Inflammatory macrophage treated with lipopolysaccharide for 1 hour (primary cell): ENCODE measurements at places on chromosomes 3 and 15.

DNA sequence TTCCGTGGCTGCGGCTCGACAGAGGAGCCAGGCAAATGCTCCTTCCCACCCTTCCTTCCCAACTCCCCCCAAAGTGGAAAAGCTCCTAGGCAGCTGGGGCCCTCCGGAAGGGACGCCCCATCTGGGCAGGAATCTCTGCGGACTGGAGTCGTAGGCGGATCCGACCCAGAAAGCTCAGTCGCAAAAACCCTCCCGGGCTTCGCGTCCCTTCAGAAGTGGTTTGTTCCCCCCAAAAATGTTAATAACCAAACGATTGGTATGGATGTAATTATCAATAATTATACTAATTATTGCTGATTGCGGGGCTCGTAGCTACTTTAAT lies 3.8 kb downstream of the RNU6-1 start:
- DNase-seq, result no peak

- no peak for DNase-seq
Measured at GRCh38 chr3:134922101-134922500, 127.0 kb downstream of the EPHB1 start.

DNA sequence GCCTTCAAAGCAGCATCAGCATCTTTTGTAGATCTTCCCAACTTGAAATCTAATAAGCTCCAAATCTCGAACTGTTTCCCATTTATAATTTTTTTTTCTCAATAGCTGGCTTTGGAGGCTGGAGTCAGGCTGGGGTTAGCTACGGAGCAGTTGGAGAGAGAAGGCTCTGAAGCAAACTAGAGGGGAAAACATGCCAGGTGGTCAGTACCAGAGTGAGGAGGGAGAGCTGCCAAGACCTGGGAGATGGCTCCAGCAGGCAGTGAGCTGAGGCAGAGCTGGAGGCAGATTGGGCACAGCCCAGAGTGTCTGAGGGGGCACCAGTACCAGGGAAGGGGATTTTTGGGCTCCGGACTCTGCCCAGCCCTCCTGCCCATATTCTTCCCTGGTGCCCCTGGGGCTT lies 311.2 kb downstream of the RPLP1 start:
- DNase-seq, result no peak

DNA sequence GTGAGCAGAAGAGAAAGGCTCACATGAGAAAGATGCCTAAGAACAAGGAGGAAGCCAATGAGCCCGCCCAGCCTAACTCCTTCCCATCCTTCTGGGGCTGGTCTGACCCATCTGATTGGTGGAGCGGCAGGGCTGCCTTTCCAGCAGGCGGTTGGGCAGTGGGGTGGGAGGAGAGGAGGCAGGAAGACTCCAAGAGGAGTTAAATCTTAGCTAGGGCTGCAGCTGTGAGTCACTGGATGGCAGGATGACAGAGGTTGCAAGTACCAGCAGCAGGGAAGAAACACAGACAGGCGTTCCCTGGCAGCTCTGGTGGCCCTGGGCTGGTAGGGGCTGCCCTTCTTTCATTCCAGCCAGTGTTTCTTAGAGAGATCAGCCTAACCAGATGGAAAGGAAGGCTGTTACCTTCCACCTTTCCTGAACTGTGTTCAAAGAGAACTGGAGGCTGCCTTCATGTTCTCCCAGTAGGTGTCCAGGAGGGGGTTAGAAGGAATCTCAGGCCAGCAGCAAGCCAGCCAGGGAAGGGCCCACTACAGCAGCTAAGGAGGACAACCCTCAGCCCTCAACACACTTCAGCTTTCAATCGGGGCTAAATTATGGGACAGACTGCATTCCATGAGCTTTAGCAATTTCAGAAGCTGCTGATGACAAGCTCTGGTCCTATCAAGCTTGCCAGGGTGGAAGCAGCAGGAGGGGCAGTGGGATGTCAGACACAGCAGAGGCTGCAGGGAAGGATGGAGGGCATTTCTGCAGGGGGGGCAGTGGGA lies 50.3 kb downstream of the CHSY1 start:
- peak; percentile 77 for DNase-seq

DNA sequence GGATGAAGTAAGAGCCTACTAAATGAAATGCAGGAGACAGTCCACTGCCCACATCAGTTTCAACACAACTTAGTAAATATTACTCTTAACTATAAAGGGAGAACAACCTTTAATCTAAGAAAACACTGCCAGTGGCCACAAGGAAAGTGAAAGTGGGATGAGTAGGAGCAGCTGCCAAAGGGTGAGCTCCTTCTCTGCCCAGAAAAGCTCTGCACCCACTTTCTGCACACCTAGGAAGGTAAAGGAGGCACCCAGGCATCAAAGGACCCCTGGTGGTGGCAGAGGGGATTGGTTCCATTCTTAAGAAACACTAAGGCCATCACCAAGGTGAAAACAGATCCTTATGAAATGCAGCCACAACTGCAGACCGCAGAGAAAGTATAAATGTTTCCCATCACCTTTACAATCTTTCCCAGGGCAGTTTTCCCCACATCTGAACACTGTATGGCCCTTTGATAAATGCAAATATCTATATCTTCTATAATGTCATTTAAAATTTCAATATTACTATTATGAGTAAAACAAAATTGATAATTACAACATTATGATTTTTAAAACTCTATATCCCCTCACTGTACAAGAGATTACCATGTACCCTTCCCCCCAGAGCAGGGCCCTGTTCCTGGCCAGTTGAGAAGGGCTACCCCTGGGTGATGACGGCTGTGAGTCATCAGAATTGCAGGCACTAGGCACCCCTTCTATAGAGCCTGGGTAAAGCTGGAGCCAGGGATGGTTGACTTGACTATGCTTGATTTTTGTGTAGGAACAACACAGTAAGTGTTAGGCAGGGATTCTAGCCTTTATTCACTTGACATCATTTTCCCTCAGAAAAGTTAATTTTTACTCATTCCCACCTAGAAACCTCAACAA lies 92.0 kb downstream of the SNRK start:
- no peak for DNase-seq

DNA sequence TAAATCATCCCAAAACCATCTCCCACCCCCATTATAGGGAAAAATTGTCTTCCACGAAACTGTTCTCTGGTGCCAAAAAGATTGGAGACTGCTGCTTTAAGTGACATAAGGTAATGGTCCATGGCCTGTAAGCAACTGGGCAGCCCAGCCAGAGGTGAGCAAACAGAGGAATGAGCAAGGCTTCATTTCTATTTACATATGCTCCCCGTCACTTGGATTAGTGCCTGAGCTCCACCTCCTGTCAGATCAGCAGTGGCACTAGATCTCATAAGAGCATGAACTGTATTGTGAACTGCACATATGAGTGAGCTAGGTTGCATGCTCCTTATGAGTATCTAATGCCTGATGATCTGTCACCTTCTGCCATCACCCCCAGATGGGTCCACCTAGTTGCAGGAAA lies 1159.8 kb upstream of the ALCAM start:
- no peak for DNase-seq
